ENCODE measurements at places on chromosomes 11 and 22. TPM values are rescaled to one million over a fixed set of nuclear protein-coding genes. Genes with fewer than 3 reads are reported as not detected.

Gene MRGPRE
- total RNA-seq, result not detected

Gene ENTHD1
- total RNA-seq, result not detected

Gene OR6T1
- total RNA-seq, result not detected

Gene FBLN1
- 224 TPM for total RNA-seq

Gene IGLL1
- total RNA-seq, result not detected

Gene LAYN
- 7.1 TPM for total RNA-seq

DNA sequence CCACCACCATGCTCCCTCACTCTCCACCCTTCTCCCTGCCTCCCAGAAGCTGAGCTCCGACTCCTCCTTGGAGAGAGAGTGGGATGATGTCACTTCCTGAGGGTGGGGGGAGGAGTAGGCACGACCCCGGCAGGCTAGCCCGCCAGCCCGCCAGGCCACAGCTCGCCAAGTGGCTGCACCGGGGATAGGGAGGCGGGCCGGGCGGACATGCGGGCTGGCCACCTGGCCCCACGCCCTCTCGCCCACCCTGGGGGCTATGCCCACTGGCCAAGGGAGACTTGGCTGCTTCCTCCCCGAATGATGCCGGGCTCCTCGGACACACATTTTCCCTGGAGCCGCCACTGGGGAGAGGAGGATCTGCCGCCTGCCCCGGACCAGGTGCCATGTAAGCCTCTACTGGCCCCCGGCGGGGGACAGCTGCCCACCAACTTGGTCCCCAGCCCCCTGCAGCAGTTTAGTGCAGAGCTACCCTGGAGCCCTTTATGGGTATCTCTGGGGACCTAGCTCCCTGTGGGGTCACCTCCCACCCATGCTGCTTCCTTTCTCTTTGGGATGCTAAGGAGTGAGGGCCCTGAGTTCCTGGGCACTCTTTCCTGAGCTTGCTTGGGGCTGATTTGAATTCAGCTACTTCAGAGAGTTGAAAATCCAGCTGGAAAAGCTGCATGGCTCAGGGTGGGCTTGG is 33.7 kb upstream of the MYRF start:
- DNase-seq, result no peak

- DNase-seq, result no peak
These were observed 12.3 kb downstream of the TBX1 start for GRCh38 chr22:19772673-19773469.

DNA sequence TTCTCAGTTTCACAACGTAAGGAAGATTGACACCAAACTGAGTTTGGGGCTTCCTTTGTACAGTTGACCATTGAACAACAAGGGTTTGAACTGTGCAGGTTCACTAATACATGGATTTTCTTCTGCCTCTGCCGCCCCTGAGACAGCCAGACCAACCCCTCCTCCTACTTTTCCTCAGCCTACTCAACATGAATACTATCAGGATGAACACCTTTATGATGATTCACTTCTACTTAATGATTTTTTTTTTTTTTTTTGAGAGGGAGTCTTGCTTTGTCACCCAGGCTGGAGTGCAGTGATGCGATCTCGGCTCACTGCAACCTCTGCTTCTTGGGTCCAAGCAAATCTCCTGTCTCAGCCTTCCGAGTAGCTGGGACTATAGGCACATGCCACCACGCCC is 14.6 kb downstream of the RBM4 start:
- no peak for DNase-seq

DNA sequence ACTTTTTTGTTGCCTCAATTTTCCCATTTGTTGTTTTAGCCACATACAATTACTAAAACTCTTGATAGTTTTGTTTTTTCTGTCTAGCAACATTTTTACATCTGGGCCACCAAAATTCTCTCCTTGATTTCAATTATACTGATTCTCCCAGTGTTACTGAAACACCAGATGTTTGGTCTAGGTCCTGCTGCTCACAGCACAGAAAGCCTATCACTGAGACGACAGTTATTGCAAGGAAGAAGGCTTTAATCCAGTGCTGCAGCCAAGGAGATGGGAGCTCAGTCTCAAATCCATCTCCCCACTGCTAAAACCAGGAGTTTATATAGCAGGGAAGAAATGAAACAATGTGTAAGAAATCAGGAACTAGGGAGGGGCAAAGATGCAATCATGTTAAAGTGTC is 837.7 kb upstream of the CNTN5 start:
- DNase-seq, result no peak

GRCh38 chr11:93114304-93114703 is 83.5 kb downstream of the SLC36A4 start:
- DNase-seq, result no peak

DNA sequence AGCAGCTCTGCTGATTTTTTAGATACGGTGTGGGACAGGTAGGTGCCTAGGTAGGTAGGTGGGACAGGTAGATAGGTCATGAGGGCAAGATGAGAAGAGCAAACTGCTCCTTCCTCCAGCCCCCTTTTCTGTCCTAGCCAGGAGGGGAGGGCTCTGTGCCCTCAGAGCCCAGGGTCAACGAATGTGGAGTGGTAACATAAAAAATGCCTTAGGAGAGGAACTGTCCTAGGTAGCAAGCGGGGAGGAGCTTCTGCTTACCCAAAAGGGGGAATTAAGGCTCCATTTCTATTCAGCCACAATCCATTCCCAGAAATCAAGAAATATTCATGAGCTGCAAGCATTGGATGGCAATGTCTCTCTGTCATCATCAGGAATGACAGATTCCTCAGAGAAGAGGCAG is 234.8 kb downstream of the GRIK4 start:
- DNase-seq, result no peak

- no peak for DNase-seq
These were observed 36.3 kb upstream of the SHISAL1 start for GRCh38 chr22:44348971-44349560.

DNA sequence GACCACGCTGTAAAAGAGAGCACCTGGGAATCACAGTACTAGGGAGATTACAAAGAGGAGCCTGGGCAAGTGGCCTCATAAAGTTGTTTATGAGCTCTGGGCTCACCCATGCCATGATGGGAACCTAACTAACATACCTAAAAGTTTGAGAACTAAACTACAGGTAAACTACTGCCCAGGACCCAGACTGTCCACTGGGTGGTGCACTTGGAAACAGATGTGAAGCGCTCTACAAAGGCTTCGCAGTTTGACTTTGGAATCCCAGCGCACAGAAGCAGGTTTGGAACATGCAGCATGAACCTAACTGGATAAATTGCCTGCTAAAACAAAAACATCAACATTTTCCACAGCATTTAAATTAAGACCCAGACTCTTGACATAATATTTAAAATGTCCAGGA is 418.6 kb downstream of the FAM181B start:
- no peak for DNase-seq

GRCh38 chr11:46520971-46521745 is 72.7 kb downstream of the AMBRA1 start:
- no peak for DNase-seq

GRCh38 chr11:46335890-46336562 is 11.2 kb upstream of the DGKZ start:
- DNase-seq, result no peak

GRCh38 chr11:92314499-92314898 is 89.9 kb downstream of the FAT3 start:
- DNase-seq, result no peak

DNA sequence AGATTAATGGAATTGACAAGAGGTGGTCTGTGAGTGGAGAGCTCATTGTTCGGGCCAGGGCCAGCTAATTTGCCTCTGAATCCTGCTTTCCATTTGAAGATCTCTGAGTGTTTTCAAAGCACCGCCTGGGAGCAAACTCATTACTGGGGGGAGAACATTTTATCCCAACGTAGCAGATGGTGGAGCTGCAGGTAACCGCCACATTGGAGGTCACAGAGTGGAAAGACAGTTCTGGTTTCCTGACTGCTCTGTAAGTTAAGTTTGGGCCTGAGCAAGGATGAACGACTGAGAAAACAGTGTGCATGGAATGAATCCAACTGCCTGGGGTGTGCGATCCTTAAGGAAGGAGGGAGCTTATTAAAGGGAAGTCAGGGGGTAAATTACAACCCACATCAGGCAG is 30.5 kb downstream of the LMO2 start:
- DNase-seq, result no peak

DNA sequence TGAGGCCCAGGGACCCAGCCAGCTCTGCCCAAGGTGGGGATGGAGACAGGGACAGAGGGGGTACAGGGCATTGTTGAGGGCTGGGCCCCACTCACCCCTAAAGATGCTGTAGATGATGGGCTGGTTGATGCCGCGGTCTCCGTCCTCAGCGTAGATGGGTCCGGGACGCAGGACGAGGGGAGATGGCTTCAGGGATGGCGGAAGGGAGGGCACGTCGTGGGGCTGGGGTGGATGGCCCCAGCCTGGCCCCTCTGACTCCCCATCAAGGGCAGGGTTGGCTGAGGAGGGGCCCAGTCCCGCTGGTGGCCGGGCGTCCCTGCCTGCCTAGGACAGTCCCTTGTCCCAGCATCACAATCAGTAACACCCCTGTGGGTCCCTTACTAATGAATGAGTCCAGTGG is 4.5 kb upstream of the IRF7 start:
- DNase-seq, result no peak

GRCh38 chr22:22983816-22984215 is 86.5 kb upstream of the GNAZ start:
- no peak for DNase-seq

- no peak for DNase-seq
These were observed 36.4 kb upstream of the MUC5AC start for GRCh38 chr11:1121331-1121812.

DNA sequence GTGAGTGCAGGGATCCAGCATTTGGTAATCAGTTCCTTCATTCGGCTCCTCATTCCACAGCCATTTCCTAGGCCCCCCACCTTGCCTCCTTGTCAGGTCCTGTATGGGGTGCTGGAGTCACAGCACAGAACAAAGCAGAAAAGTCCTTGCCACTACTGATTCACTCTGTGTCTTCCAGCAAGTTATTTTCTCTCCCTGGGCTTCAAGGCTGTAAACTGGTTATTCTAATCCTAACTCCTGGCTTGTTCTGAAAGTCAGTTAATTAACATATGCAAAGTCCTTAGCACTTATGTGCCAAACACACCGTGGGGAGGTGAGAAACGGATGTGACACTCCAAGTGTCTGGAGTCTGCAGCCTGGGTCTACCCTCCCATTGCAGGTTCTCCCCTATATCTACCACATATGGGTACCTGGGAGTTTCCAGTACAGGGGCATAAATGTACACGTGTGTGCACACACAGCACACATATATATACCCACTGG is 30.6 kb upstream of the PDE2A start:
- no peak for DNase-seq

- DNase-seq, result no peak
These were observed 3.6 kb downstream of the NHERF4 start for GRCh38 chr11:119188887-119189286.

DNA sequence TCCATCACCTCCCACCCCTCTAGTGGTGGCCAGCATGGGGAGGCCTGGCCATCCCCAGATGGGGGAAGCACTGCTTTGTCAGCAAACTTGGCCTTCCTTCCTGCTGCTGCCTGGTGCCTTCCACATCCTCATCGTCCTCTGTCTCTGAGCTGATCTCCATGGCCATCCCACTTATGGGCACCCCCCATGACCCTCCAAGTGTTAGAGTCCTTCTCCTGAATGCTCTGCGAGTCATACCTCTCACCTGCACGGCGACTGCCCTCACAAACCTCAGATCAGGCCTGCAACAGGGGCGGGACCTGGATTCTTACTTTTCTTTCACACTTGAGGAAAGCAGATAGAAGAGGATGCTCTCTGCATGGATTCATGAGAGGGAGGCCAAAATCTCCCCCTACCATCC is 24.0 kb downstream of the POU2AF1 start:
- DNase-seq, result no peak

DNA sequence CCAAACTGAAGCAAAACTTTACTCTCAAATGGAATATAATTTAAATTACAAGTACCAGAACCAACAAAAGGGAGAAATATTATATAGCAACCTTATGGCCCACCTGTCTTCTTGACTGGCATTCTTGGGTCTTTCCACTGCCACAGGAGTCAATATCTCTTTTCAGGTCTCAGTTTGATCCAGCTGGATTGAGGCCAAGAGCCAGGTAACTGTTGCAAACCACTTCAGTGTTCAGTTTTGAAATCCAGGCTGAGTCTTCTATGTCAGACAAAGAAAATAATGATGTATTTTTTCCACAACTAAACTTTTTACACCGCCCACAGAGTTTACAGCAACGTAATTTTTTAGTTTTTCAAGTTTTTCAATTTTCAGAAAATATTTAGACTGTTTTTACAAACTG is 648 bp downstream of the DLG2 start:
- DNase-seq, result no peak

DNA sequence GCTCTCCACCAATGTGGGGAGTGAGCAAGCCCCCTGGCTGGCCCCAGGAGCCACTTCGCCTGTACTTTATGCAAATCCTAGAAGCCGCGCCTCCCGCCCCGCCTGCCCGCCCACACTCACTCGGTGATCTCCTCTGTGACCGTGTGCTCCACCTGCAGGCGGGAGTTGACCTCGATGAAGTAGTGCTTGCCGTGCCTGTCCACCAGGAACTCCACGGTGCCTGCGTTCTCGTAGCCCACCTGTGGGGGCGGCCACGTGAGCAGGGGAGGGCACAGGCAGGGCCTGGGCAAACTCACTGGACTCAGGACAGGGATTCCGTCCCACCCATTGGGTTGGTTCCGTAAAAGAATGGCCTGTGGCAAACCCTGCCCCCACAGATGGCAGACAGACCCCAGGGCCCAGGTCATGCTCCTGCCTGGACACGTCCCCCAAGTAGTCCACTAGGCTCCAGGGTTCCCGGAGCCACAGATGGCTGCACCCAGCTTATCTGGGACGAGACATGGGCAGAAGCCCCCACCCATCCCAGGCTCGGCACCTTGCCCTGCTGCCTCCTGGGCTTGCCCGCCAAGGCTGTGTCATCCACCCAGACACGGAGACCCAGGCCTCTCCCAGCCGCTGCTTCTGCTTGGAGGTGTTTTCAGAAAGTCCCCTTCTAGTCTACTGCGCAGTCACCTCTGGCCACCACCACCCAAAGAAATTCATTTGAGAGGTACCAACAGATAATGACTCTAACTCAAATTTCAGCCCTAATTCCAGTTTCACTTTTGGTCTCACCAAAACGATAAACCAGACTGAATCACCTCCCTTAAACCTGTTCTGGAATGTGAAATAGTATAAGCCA is 12.1 kb downstream of the LRFN4 start:
- no peak for DNase-seq

- DNase-seq, result no peak
These were observed 24.3 kb upstream of the PICK1 start for GRCh38 chr22:38032681-38033521.
